ENCODE measurements at places on chromosomes 4 and X.
A peak's percentile ranks its signal among the peaks of the same experiment; 100 is the strongest.

- peak; percentile 71 for DNase-seq
Measured at GRCh38 chr4:88985088-88985773, 71.8 kb downstream of the FAM13A start.

DNA sequence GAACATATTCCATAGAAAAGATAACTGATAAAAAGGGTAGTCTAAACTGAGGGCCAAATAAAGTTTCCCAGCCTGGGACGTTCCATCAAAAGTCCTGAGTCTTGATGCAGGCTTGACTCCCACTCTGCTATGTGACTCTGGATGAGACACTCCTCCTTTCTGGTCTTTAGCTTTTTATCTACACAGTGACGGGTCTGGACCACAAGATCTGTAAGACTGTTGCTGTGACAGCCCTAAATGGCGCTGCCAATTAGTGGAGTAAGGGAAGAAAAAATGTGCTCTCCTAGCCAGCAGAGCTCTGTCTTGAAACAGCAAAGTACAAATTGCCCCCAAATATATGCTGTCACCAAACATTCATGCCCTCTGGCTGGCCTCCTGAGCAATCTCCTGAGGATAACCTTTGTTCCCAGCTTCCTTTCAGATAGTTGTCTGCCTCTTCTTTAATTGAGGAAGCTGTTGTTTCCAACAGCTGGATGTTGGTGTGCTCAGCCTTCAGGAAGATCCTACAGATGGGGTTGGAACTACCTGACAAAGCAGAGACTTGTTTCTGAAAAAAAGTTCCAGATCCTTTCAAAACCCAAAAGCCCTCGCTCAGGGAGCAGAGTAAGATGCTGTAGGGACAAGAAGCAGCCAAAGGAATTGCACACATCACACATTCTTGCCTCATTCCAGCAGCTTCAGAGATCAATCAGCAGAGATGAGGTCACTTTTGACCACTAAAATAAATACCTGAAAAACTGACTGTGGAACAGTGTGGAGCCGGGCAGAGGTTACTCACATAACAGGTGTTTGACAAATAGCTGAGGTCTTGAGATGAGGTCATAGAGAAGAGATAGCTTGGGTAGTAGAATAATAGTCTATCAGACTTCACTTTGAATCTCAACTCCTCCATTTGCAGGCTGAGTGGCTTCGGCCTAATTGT is 383.4 kb upstream of the FGF13 start:
- DNase-seq = no peak

GRCh38 chr4:146638786-146639505 is at the start of gene POU4F2:
Gene POU4F2, plus strand, starts transcription at chr4:146638893. Its CDS starts 248 bp downstream, at chr4:146639141.
- no peak for DNase-seq

DNA sequence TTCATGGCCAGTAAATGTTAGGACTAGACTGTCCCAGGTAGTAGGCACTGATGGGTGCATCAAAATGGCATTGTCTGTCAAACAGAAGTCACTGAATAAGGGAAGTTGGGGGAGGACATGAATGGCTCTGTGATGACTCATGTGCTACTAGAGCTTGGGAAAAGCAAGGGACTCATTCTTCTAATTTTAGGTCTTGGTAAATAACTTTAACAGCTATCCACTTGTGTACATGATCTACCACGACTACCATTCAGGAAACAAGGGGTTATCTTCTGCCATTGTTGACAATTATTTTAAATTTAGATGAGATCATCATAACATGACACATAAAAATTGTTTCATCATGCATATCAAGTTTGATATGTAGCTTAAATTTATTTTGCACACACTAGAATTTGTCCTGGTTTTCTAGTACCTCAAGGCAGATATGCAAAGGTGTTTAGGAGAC is 6.3 kb downstream of the AREG start:
- no peak for DNase-seq

DNA sequence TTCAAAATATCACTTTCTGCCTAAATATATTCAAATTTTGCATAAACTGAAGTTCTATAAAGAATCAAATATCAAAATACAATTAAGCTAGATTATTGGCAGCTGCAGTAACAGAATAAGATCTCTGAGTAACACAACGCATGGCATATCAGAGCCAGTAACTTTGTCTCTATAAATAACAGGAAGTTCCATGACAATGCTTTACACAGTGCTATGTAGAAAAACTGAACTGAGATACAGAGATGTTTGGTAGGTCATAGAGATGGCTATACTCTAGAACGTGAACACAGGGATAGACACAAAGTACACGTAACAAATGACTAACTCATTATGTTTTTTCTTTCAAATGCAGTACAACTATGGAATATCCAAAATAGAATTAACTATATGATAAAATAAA is 18.2 kb downstream of the UBE2D3 start:
- DNase-seq = no peak

- no peak for DNase-seq
Measured at GRCh38 chr4:145587088-145587754, 32.0 kb upstream of the MMAA start.

- DNase-seq = no peak
Measured at GRCh38 chr4:174215057-174215456, 68.4 kb downstream of the FBXO8 start.

DNA sequence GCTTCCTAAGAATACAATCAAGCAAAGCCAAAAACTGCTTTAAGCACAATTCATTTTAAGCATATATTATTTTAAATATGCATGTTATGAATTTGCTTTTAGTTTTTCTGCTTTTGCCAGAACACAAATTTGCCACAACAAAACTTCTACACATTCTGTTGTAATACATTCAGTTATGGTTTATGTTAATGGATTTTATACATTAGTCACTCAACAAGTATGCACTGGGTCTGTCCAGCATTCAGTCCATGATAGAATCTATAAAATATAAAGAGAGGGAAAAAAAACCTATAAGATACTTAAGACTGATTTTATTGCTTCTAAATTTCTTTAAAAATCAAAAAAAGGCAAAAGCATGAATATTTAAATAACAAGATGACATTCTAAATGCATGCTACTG is 22.2 kb downstream of the IQCM start:
- no peak for DNase-seq

GRCh38 chrX:72554448-72555140 is 18.0 kb downstream of the HDAC8 start:
- DNase-seq = no peak

- DNase-seq = peak; percentile 49
Measured at GRCh38 chr4:127548990-127549925, 83.5 kb upstream of the INTU start.

DNA sequence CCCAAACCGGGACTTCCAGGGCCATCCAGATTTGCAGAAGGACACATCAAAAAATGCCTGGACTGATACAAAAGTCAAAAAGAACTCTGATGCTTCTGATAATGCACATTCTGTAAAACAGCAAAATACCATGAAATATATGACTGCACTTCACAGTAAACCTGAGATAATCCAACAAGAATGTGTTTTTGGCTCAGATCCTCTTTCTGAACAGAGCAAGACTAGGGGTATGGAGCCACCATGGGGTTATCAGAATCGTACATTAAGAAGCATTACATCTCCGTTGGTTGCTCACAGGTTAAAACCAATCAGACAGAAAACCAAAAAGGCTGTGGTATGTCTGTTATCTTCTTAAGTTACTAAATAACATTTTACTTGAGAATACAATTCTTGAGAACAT is 9.2 kb downstream of the PLK4 start:
- DNase-seq = no peak

DNA sequence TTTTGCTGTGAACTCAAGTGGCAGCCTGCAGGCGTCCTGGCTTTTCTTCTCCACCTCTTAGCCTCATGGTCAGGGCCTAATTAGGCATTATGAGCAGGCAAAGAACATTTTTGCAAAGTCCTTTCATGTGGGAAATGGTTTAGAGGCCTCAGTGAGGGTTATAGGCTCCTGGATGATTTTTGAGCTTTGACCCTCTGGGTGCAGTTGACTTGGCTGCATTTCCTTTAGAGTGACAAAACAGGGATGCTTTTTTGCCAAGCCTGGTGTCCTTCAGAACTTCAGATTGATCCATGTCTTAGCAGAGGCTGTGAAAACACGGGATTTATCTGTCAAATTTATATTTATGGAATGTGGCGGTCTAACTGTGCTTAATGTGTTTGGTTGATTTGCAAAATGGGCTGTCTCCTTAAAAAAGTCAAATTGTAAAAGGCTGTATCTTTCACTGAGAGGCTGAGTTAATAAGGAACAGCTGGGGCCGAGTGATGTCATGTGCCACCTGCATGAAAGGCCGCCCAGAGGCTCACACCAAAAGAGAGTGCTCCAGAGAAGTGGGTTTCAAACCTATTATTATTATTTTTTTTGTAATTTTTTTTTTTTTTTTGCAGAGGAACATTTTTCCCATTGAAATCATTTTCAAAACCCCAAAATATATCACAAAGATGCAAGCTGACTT is 192.2 kb upstream of the ARX start:
- DNase-seq = no peak

- DNase-seq = no peak
Measured at GRCh38 chr4:38099020-38099600, 138.9 kb downstream of the PTTG2 start.

DNA sequence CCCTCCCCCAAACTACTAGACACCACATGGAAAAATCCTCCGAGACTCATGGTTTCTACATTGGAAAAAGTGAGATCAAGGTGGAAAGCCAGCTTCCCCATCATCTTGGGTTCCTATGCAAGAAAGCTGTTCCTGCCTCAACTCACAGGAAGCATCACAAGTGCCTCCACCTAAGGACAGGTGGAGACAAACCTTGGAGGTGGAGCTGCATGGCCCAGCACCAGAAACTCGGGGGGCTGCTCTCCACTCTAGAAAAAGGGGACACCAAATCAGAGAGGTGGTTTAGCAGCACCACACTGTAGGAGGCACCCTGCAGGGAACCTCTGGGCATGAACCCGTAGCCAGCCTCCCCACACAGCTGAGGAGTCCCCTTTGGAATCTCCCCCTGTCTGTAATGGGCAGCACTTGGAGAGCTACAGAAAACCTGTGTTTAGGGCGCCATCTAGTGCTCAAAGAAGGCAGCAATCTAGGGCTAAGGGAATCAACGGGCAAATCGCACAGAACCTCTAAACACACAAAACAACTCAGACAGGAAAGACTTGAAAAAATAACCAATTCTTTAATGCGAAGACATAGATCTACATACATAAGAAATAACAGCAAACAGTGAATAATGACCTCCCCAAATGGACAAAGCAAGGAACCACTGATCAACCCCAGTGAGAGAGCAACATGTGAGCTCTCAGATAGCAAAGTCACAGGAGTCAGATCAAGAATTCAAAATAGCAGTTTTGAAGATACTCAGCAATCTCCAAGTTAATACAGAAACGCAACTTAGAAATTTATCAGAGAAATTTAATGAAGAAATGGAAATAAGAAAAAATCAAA is 37.0 kb upstream of the ZBTB33 start:
- peak; percentile 14 for DNase-seq

DNA sequence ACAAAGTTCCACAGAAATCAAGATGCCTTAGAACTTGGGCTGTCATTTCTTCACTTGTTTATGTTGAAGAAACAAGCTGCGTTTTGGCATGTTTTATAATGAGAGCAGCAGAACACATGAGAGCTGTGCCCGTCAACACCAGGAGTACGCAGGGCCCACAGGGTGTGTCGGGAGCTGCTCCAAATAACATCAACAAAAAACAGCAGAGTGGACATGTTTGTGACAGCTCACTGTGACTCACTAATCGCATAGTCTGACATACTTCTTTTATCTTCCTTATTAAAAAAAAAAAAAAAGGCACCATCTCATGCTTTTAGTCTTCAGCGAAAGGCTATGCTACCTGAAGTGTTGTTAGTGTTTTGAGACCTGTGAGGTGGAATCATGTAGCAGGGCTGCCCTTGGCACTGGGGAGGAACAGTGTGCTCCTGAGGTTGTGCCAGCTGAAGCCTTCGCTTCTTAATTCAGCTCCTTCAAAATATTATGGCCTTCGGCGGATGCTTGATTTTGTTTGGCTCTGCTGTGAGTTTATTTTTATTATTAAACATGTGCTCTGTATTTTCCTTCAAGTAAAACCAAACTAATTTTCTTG is 32.8 kb downstream of the FHDC1 start:
- DNase-seq = no peak

DNA sequence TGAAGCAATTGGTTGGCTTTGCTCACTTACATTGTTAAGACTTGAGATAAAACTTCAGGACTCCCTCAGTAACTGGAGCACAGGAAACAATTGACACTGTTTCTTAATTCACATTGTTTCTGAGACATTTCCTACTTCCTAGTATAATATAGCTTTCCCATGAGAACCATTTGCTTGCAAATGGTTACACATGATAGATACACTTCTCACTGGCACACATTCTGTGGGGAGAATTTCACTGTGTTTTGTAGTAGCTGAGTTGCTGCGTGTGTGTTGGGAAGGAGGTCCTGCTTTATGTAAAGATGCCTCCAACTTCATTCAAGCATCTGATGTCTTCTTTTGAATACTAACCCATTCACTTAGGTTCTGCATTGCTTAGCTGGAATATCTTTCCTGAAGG is 85.3 kb upstream of the SLC4A4 start:
- DNase-seq = no peak

DNA sequence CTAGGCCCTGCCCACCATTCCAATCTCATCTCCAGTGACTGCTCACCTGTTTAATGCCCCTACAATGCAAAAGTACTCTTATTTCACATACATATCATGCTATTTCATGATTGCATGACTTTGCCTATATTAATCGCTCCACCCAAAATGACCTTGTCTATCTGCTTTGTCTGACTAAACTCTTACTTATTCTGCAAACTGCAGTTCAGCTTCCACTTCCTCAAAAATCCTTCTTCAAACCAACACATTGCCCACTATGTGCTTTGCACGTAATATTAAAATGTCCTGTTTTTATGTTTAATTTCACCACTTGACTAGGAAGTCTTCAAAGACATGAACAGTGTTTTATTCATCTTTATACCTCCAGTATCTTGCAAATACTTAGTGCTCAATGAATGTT is 229.6 kb downstream of the OPHN1 start:
- no peak for DNase-seq

DNA sequence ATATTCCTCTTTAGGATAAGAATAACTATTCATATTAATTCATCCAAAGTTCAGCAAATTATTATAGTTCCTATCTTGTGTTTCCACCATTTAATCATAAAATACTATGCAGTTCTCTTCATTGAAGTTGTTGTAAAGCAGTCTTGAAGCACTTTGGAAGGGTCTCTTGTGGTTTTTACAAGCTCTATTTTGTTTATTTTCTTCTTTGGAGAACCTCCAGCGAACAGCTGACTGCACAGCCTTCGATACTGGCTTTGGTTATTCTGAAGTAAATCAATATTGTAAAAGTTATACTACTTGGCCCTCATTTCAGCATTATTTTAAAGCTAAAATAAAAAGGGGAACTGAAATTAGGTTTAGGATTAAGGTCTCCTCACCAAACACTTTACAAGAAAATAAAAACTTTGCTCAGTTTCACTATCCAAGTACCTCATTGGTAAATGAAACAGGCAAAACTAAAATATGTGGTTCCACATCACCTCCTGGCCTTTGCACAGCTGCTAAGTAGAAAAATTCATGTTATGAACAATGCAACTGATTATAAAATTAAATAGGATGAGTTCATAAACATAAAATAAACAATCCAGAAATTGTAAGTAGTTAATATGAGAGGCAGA is 1629.2 kb upstream of the ADGRL3 start:
- DNase-seq = no peak
